ENCODE measurements at places on chromosomes 3 and 15.

DNA sequence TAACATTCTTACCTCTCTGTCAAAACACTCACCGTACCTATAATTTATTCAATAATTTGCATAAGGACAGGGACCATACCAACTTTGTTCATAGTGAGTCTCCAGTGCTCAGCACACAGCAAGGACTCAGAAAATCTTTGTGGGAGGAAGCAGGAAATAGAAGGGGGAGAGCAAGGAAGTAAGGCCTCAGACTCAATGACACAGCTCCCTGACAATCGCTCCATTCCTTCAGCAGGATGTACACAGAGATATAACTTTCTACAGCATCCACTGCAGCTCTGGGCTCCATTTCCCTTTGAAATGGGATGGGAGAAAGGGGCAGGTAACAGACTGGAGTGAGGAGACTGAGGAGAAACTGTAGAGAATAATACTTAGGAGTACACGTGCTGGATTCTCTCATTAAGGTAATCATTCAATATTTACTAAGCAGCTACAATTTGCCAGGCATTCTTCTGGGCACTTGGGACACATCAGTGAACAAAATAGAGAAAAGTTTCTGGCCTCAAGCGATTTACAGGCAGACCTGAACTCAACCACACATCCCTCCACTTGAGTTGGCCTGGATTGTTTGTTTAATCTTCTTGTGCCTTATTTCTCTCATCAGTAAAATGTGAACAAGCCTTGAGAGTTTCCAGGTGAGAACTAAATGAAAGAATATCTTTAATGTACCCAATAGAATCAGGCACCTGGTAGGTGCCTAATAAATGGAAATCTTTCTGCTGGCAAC lies 330.3 kb upstream of the THBS1 start:
- DNase-seq: no peak

DNA sequence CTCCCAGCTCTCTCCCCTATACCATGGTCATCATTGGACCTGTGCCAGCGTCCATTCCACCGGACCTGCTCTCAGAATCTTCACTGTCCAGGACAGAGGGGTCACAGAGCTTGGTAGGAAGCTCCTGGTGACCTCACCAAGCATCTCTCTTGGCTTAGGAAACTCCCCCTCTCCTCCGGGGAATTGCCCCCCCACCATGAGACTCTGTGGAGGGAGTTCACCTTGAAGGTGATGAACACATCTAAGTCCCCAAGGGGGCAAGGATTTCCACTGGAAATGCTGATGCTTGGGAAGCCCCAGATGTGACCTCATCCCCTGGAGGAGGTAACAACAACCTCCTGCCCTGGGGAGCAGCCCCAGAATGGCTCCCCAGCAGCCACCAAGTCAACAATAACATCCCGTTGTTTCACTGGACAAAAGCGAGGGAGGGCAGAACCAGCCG lies 3.2 kb downstream of the SEMA7A start:
- DNase-seq: no peak

DNA sequence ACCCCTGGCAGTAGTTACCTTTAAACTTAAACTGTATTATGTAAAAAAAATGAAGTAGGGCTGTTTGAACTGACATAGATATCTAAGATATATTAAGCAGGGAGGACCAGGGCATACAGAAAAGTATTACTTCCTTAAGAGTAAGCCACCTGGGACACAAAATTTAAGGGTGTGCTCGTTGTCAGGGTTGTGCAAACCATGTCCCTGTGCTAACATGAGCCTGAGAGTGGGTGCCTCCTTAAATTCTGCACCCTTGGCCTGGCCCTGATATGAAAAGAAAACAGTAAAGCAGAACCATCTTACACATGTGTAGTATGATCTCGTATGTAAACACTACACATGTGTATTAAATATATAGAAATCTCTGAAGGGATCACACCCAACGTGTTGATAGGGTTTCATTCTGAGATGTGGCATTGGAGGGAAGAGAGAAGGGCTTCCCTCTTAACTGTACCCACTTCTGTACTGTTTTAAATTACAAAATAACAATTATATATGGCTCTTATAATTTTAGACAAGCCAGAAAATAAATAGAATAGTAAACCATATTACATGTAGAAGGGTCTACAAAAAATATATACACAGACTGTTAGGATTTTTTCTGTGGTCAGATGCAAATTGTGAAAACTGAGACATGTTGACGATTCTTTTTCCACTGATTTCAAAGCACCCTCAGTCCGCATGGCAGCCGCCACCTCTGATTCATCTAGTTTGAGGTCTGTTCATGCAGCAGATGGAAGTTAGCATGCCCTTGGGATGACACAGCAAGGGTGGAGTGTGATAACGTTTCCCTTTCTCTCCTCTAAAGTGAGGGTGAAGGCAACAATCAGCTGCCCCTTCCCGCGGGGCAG lies 400.8 kb upstream of the PROK2 start:
- peak; percentile 7 for DNase-seq

DNA sequence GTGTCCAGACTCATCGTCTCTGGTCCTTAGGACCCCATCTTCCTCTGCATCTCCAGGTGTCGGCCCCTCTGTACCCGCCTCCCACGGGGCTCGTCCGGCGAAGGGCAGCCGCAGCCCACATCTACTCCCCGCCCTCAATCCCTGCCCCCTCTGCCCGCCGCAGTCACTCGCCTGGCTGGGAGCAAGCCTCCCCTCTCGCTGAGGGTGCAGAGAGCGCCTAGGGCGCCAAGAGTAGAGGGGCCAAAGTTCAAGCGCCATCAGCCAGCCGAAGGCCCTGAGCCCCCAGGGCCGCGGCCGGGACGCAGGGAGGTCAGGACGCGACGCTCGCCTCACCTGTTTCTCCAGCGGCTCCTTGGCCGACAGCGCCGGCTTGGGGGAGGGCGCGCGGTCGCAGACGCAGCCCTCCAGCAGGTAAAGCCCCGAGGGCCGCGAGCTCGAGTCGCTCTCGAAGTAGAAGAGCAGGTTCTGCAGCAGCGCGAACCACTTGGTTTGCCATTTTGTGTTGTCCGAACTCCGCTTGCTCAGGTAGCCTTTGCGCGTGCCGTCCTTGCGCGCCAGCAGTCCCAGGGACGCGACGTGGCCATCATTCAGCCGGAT lies 592 bp downstream of the RASGRF1 start:
- no peak for DNase-seq

GRCh38 chr3:176075046-176075445 lies 1122.2 kb downstream of the TBL1XR1 start:
- DNase-seq: no peak

DNA sequence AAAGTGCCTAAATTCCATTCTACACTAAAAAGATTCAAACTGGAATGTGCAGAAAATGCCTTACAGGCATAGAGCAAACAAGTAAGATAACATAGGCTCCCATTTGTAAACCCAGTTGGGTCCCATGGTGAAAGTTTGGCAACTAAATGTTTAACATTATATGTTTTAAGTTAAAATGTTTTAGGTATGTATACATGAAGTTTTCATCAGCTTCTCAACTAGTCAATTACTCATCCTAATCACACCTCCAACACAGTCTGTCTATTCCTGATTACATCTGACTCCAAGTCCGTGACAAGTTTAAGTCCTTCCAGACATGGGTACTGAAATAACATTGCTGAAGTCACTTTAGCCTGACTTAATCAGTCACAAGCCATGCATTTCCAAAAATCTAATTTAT lies 25.0 kb downstream of the MYLK start:
- DNase-seq: no peak
